A549 treated with GW870086 at 1 μM for 4 hours (cell line): ENCODE measurements at places on chromosomes 11 and 22. TPM values are rescaled to one million over a fixed set of nuclear protein-coding genes. Genes with fewer than 3 reads are reported as not detected.

Gene MAJIN
- total RNA-seq: not detected in 5 replicates

Gene LRP5
- 33.2 to 56.8 TPM (median 50.8 TPM) in 5 replicates for total RNA-seq

Gene DEUP1
- not detected in 5 replicates for total RNA-seq

Gene GRM5
- not detected in 5 replicates for total RNA-seq

Gene LRRC74B
- not detected in 5 replicates for total RNA-seq

Gene MSANTD4
- 8.9 to 9.9 TPM (median 9.5 TPM) in 5 replicates for total RNA-seq

Gene TMEM258
- 216 to 266 TPM (median 234 TPM) in 5 replicates for total RNA-seq

Gene FAM76B
- total RNA-seq: 7.3 to 9.4 TPM (median 8.0 TPM) in 5 replicates

Gene DCHS1
- total RNA-seq: 0.03 to 0.14 TPM (median 0.08 TPM) in 5 replicates

Gene KRTAP5-11
- not detected in 5 replicates for total RNA-seq

Gene CWC15
- 28.7 to 33.7 TPM (median 29.9 TPM) in 5 replicates for total RNA-seq

Gene GLYATL2
- total RNA-seq: not detected in 5 replicates

Gene TREH
- not detected in 5 replicates for total RNA-seq

Gene TIGD3
- 0.40 to 0.94 TPM (median 0.87 TPM) in 5 replicates for total RNA-seq

Gene SLC35E4
- total RNA-seq: 5.4 to 7.7 TPM (median 7.0 TPM) in 5 replicates

Gene RBMXL2
- total RNA-seq: not detected in 5 replicates

Gene IGSF22
- total RNA-seq: not detected in 5 replicates

Gene PPARA
- 1.0 to 2.0 TPM (median 1.7 TPM) in 5 replicates for total RNA-seq

Gene PRG3
- not detected in 5 replicates for total RNA-seq

Gene GNAZ
- 1.9 to 3.0 TPM (median 2.5 TPM) in 5 replicates for total RNA-seq

Gene POLR2F
- 120 to 141 TPM (median 131 TPM) in 5 replicates for total RNA-seq

Gene TCN1
- 0.20 to 0.54 TPM (median 0.34 TPM) in 4 of 5 replicates, not detected in the other for total RNA-seq

Gene LYVE1
- total RNA-seq: 0.27 to 0.84 TPM (median 0.51 TPM) in 5 replicates

Gene UPB1
- total RNA-seq: not detected in 5 replicates

Gene UBQLN3
- not detected in 5 replicates for total RNA-seq

Gene STIP1
- total RNA-seq: 226 to 259 TPM (median 251 TPM) in 5 replicates

Gene PRDM10
- 1.3 to 2.4 TPM (median 1.6 TPM) in 5 replicates for total RNA-seq

Gene CLDN5
- not detected in 5 replicates for total RNA-seq

Gene VPREB1
- not detected in 5 replicates for total RNA-seq

Gene MAP4K2
- 6.9 to 9.1 TPM (median 8.0 TPM) in 5 replicates for total RNA-seq

Gene TRIM29
- 22.2 to 27.2 TPM (median 23.8 TPM) in 5 replicates for total RNA-seq

Gene SULT4A1
- total RNA-seq: not detected in 5 replicates

Gene POTEH
- total RNA-seq: not detected in 5 replicates

Gene TSSC4
- total RNA-seq: 46.7 to 79.0 TPM (median 67.0 TPM) in 5 replicates

Gene MAP6
- 1.4 to 2.1 TPM (median 1.7 TPM) in 5 replicates for total RNA-seq

Gene CHRNA10
- 0.51 to 1.7 TPM (median 1.1 TPM) in 5 replicates for total RNA-seq

Gene MYO7A
- 1.2 to 1.5 TPM (median 1.3 TPM) in 5 replicates for total RNA-seq

Gene CTSW
- 0.09 to 0.10 TPM in 2 of 5 replicates, not detected in the others for total RNA-seq

Gene DCUN1D5
- 63.5 to 68.2 TPM (median 64.5 TPM) in 5 replicates for total RNA-seq

Gene NXPE2
- total RNA-seq: not detected in 5 replicates

Gene DRD4
- 0.10 to 0.41 TPM (median 0.24 TPM) in 5 replicates for total RNA-seq

Gene FREY1
- total RNA-seq: 0.24 to 0.96 TPM (median 0.49 TPM) in 5 replicates

Gene BUD13
- 10.1 to 13.1 TPM (median 11.0 TPM) in 5 replicates for total RNA-seq

Gene GDPD4
- not detected in 5 replicates for total RNA-seq
